Activated CD4-positive, alpha-beta T cell treated with anti-CD3 and anti-CD28 coated beads, Interleukin-2, amount 50 U/mL, for 48 hours (primary cell): ENCODE measurements at places on chromosomes 3 and 15.

- DNase-seq: peak; percentile 40
These were observed 10.0 kb downstream of the CRYGS start for GRCh38 chr3:186534113-186534669.

GRCh38 chr3:177827511-177828207 lies 630.4 kb upstream of the TBL1XR1 start:
- no peak for DNase-seq

GRCh38 chr3:39762537-39763070 lies 46.8 kb upstream of the MYRIP start:
- DNase-seq: no peak

DNA sequence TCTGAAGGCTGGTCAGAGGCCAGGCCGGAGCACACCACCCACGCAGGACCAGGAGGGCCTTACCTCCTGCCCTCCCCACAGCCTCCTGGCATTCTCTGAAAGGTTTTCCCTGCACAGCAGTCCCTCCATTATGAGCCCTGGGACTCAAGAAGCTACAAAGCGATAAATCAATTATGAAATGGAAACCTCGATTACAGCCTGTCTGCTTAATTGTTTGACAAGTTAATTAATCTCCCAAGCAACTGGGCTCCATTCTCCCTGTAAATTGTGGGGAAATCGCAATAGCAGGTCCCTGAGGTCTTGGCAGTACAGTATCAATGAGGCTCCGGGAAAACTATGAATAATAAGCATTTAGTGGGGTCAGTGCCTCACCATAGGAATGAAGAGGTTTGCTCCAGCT lies 683.5 kb downstream of the NTRK3 start:
- DNase-seq: no peak

GRCh38 chr15:41934843-41935242 lies 37.5 kb downstream of the EHD4 start:
- DNase-seq: peak; percentile 69

DNA sequence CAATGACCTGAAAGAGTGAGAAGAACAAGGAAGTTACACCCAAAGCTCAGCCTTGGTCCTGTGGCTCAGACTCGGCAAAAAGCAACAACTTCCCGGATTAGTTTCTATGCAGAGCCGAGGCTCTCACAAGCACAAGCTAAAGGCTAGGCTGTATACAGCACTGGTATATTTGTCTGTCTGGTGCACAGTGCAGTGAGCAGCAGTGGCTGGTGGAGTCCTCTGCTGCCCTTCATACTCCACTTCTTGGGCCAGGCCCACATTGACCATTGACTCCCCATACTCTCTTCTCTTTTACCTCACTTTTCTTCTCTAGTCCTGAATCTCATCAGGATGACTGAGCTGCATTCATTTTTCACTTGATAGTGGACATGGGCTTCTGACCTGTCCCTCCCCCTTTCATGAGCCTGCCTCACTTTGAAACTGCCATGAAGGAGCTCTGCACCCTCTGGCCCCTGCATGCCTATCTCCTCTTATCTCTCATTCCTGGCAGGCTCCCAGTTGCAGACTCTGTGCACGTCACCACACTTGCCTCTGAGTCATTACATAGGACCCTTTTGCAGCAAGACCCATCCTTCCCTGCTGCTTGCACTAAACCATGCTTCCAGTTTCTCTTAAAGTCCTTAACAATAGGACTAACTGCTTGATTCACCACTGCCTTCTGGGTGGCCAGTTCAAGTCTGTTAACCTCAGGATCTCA lies 379.3 kb downstream of the NTRK3 start:
- no peak for DNase-seq

GRCh38 chr3:150239766-150240165 lies 168.3 kb upstream of the TSC22D2 start:
- no peak for DNase-seq

- no peak for DNase-seq
These were observed 150.2 kb upstream of the MLF1 start for GRCh38 chr3:158420654-158421396.
